ENCODE measurements at places on chromosomes 1 and 21.

GRCh38 chr1:186882372-186883134 lies 53.8 kb downstream of the PLA2G4A start:
- no peak for DNase-seq

- DNase-seq, result no peak
Measured at GRCh38 chr1:218049641-218050040, 235.5 kb upstream of the RRP15 start.

DNA sequence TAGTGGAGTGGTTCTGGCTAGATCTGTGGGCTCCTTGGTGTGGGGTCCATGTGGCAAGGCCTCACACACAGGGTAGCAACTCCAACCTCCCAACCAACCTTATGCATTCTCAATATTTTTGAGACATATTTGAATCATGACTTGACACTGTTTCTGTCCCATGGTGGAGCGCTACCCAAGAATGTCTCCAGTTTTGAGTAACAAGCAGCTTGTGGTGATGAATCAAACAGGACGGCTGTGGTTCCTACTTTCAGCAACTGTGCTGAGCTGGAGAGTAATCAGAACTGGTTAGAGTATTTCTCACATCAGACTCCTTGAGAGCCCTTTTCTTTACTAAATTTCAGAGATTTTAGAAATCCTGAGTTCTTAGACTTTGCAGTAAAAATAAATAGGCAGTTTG lies 3.1 kb downstream of the LCE3D start:
- DNase-seq, result no peak

DNA sequence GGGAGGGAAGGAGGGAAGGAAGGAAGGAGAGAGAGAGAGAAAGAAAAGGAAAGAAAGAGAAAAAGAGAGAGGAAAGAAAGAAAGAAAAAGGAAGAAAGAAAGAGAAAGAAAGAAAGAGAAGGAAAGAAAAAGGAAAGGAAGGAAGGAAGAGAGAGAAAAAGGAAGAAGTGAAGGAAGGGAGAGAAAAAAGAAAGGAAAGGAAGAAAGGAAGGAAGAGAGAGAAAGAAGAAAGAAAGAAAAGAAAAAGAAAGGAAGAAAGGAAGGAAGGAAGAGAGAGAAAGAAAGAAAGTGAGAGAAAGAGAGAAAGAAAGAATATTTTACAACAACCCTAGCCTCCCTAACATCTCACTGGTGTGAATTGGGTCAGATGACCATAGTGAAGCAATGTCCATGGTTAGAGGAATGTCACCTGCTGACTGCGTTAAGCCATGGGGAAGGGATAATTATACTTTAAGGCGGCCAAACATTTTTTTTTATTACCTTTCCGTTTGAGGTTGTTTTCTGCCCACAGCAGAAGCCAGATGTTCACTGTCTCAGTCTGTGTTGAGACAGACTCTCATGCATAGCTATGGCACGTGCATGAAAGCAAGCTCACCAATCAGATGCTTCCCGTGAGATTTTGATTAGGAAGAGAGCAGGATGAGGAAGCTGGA lies 76.4 kb downstream of the SNRPE start:
- DNase-seq, result no peak

GRCh38 chr1:36609241-36610027 lies 126.7 kb upstream of the CSF3R start:
- DNase-seq, result no peak

DNA sequence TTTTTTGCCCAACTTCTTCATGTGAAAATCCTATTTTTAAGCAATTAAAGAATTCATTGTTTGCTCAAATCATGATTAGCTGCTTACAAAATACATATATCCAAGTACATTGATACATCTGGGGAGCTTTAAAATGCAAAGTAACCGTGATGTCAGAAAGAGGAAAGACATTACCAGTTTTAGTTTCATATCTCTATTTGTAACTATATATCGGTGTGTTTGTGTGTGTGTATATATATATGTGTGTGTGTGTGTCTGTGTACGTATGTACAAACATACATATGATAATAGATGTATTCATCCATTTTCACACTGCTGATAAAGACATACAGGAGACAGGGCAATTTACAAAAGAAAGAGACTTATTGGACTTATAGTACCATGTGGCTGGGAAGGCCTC lies 310.1 kb downstream of the DPYD start:
- no peak for DNase-seq

DNA sequence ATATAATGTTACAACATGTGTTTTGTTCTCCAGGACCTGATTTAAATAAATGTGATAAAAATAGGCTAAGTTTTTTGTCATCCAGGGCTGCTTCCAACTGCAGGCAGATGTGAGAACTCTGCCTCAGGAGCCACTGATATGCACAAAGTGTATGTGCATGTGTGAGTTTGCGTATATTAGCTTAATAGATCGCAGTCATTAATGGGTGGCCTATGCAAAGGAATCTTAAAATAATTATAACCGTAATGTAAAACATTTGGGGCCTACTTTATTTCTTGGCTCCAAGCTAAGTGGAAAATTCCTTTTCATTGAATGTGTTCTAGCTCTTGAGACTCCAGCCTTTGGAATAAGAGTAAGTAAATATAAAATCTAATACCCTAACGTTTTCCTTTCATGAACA lies 16.8 kb downstream of the DHX9 start:
- no peak for DNase-seq

DNA sequence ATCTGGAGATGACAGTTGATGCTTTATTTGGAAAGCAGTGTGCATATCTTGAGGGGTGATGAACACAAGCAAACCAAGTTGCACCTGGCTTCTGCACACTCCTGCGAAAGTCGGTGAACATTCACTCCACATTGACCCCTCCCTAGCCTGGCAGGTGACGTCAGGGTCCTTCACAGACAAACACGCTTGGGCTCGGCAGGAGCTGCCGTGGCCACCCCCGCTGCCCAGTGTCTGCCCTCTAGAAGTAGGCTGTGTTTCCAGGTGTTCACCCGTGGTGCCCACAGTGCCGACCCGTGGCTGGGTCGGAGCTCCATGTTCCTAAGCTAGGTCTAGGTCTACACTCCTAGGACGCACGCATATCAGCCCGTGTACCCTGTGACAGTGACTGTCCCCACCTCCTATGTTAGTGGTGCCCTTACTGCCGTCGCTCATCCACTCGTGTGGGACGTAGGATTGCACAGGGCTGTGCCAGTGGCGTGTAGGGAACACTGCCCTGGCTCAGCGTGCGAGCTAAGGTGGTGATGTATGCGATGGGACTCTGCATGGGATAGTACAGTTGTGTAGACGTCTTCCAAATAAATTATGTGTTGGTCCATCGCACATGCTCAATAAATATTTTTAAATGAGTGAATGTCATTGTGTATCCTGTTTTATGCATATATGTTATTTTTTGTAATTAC lies 29.0 kb downstream of the PRMT2 start:
- no peak for DNase-seq

DNA sequence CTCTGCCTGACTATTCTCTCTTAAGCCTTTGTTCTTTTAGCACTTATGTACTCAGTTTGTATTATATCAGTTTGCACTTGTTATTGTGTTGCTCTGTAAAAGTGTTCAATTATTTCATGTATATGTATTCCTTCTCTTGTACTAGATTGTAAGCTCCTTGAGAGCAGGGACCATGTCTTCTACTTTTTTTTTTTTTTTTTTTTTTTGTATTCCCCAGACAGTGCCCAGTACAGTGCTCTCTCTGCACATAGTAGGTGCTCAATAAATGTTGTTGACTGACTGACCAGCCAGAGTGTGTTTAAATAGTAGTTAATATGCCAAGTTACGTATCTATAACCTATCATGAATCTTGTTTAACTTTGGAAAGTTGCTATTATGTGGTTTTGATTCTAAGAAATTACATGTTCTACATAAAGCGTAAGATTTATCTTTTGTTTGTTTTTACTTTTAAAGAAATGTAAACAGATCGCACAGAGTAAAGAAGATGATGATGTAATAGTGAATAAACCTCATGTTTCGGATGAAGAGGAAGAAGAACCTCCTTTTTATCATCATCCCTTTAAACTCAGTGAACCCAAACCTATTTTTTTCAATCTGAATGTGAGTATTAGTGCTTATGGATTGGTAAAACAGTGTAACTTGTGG lies 16.1 kb downstream of the SON start:
- DNase-seq, result no peak

DNA sequence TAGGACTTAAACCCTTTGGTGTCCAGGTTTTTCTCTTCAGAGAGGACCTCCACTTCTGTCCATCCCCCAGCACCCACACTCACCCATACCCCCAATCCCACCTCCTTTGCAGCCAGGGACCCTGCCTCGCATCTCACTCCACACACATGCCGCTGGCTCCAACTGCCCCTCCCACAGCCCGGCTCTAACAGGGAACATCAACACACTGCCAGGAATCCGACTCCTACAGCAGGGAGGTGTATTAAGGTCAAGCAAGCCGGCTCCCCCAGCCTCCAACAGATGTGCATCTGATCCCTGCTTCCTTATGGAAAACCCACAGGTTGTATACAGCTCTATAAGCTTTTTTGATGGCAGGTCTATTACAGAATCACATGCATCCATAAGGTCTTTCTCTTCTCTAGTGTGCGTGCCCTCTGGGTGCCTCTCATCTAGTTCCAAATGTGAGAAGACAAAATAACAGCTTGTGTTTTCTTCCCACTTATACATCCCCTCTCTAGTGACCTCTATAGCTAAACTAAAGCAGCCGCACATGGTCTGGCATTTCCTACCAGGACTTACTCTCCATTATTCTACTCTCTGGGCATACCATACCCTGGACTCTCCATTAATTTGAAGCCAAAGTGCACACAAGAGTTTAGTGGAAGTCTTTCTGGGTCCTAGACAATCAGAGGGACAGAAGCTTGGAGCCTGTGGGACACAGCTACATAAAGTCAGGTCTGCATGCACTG lies 16.3 kb downstream of the PIK3C2B start:
- no peak for DNase-seq

GRCh38 chr1:217881131-217881543 lies 250.0 kb downstream of the SPATA17 start:
- DNase-seq, result no peak

- DNase-seq, result no peak
Measured at GRCh38 chr1:201714542-201715329, 114.2 kb upstream of the IPO9 start.

- no peak for DNase-seq
Measured at GRCh38 chr1:108107658-108108057, 92.5 kb downstream of the SLC25A24 start.

GRCh38 chr1:86739648-86740509 lies 35.5 kb downstream of the SH3GLB1 start:
- DNase-seq, result no peak

GRCh38 chr21:45021428-45022347 lies 52.7 kb upstream of the ADARB1 start:
- no peak for DNase-seq

- peak; percentile 13 for DNase-seq
Measured at GRCh38 chr21:31898933-31899630, 26.3 kb downstream of the HUNK start.

DNA sequence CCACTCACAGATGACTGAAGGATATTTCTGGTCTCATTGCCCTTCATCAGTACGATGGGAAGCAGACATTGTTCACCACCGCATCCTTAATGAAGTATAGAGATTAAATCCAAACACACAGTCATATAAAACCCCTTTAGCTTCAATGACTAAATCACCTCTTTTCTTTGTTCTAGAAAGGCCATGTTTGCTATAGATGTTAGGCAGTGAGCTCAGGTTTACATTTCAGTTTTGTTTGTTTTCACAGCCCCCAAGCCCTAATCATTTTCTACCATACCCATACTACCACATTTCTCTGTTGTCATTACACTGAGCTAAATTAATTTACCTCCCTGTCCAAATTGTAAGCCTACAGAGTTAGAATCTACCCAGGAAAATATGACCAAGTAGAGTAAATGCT lies 385.1 kb downstream of the NTNG1 start:
- DNase-seq, result no peak

GRCh38 chr1:68459796-68460195 lies 10.0 kb upstream of the RPE65 start:
- DNase-seq, result no peak

GRCh38 chr1:241171991-241172390 lies 185.0 kb downstream of the RGS7 start:
- no peak for DNase-seq

GRCh38 chr1:98078596-98078995 lies 157.8 kb upstream of the DPYD start:
- no peak for DNase-seq

DNA sequence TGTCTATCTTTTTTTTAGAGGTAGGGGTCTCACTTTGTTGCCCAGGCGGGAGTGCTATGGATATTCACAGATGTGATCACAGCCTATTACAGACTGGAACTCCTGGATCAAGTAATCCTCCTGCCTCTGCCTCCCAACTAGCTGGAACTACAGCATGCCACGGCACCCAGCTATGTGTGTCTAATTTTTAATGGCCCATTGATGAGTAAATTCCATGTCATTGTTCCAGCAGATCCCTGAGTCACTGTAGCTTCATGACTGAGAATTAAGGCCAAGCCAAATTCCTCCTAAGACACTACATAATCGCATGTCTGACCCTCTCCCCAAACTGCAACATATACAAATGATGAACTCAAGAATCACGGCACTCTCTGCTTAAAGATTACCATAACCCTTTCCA lies 84.2 kb upstream of the RGS2 start:
- DNase-seq, result no peak

- no peak for DNase-seq
Measured at GRCh38 chr1:231701306-231701705, 74.7 kb downstream of the DISC1 start.

GRCh38 chr1:109582021-109582420 lies 33.6 kb downstream of the GNAI3 start:
- DNase-seq, result no peak

DNA sequence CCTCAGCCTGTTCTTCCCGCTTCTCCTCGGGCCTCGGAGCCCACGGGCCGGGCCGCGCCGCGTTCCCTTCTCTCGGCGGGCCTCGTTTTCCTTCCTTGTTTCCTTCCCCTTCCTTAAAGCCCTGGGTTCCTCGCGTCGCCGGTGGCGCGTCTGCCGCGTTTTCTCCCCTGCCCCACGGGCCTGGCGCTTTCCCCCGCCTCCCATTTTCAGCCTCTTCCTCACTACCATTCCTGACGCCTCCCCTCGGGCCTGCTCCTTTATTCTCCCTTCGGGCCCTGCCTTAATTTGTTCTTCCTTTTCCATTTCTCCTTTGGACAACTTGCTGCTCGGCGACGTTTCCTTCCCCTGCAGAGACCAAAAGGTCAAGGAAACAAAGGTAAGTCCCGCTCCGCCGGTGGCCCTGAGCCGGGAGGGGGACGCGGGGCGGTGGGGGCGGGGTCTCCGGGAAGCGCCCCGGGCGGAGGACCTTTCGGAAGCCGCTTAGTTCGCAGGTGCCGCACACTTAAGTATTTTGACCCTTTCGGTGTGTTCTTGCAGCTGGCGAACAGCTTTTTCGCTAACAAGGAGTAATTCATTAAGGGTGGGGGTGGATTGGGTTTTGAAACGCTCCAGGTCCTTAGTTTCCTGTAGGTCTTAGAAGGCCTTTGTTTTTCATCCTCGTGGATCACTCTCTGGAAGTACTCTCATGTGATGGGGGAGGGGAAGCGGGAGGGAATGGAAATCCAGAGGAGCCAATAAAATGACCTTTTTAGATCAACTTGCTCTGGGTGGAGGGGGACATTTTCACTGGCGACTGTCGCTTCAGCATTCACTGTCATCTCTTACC lies 780 bp downstream of the YTHDF2 start:
- DNase-seq, result peak; percentile 38

GRCh38 chr1:94970783-94971182 lies 43.9 kb upstream of the CNN3 start:
- no peak for DNase-seq

- DNase-seq, result no peak
Measured at GRCh38 chr1:57858740-57859139, 434.9 kb upstream of the DAB1 start.

Measured in CD4-positive, CD25-positive, alpha-beta regulatory T cell (primary cell).